ENCODE measurements at places on chromosomes 7 and 10.

- DNase-seq = no peak
Observed at GRCh38 chr10:49418053-49418326, 22.1 kb upstream of the DRGX start.

GRCh38 chr10:127216786-127217185 lies 20.4 kb upstream of the INSYN2A start:
- DNase-seq = no peak

GRCh38 chr7:151014950-151015349 lies 9.3 kb downstream of the ATG9B start:
- DNase-seq = no peak

- DNase-seq = no peak
Observed at GRCh38 chr10:538895-539294, 150.6 kb downstream of the DIP2C start.

DNA sequence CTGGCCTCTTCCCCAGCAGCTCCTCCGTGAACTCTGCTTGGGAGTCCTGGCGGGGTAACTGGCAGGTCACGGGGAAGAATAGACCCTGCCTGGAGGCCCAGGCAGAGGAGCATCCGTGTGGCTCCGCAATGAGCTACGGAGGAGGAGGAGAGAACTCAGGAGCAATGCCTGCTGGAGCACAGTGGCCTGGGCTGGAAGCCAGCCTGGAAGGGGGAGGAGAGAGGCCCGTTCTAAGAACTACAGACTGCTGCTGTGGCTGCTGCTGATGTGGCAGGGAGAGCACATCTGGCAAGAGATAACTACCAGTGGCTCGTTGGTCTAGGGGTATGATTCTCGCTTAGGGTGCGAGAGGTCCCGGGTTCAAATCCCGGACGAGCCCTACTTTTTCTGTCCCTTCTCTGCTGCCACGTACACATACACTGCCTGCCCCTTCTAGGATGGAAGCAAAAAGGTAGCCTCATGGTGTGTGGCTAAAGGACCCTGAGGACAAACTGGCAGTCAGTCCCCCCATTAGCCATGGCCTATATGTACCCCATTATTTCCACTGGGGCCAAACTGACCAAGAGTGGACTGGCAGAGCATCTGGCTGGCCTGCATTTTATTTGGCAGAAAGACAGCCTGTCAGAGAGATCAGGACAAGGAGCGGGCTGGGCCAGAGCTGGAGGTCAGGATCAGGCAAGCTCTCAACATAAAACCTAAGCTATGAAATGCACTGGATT lies 7.7 kb upstream of the OPN1SW start:
- no peak for DNase-seq

DNA sequence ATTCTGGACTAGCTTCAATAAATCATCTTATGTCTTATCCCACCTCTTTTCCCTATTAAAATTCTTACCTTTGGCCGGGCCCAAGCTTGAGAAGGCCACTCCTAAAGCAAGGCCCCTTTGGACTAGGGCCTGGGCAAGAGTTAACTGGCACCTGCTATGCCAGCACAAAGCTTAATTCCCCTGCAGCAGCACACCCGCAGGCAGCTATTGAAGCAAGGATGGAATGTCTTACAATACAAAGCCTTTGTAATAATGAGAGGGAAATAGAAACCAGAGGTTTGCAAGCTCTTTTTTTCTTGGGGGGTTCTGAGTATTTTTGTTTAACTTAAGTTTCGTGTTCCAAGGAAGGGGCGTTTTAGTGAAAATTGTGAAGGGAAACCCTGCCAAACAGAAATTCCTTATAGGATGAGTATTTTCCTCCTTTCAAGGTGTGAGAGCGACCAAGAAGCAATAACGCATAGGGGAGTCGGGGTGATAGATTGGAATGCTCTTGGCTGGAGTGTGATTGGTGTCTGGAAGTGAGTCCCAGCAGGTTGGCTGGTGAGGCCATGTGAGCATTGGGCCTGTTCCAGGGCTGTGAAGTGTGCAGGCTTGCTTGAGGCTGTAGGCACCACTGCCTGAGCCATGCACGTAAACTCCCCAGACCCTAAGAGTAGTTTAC lies 148.5 kb downstream of the KIAA1217 start:
- DNase-seq = no peak

- DNase-seq = no peak
Observed at GRCh38 chr10:77186936-77187335, 450.7 kb downstream of the KCNMA1 start.

- no peak for DNase-seq
Observed at GRCh38 chr7:6179620-6180343, 92.6 kb downstream of the CYTH3 start.

GRCh38 chr10:30749385-30749784 lies 119.8 kb upstream of the LYZL2 start:
- no peak for DNase-seq

DNA sequence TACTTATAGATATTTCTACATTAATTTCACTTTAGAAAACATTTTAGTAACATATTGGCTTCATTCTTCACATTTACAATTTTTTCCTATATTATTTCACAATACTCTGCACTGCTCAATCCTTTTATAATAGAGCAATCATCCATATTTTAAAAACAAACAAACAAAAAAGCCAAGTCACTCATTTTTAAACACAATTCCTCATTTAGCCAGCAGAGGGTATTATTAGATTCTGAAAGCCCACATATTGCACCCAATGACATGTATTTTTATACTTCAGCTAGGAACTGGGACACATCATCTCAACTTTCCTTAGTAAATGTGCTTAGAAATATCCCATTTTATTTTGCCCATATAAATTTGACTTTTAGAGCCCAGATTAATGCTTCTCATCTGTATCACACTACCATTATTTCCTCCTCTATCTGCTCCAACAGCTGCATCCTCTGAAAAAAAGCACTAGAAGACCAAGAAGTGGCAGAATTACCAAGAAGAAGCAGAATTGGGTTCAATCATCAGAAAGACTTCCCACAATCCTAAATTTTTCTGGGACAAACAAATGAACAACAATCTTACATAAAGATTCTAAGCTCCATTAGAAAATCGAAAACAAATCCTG lies 29.5 kb downstream of the CTNNA3 start:
- no peak for DNase-seq
